NCI-H1092 treated with DMSO at 0.1 percent for 48 hours (cell line): ENCODE measurements at places on chromosomes 2 and 18.

GRCh38 chr2:204664708-204665121, 119.4 kb downstream of the PARD3B start:
- DNase-seq, result no peak

DNA sequence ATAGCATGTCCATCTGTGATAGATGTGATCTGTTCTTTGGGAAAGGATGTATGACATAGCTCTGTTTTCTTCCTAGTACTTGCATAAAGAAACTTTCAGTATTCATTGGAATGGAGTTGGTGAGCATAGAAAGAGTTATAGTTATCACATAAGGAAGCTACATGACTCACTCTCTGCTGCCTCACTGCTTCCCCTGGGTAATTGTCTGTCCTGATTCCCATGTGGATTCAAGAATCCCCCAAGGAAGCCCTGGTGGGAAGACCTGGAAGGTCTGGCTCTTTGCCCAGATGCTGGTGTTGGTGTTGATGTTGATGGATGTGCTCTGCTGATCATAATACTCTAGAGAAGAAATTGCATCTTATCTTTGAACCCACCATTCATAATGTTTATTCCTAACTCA, 60.6 kb downstream of the PTPN4 start:
- DNase-seq, result no peak

DNA sequence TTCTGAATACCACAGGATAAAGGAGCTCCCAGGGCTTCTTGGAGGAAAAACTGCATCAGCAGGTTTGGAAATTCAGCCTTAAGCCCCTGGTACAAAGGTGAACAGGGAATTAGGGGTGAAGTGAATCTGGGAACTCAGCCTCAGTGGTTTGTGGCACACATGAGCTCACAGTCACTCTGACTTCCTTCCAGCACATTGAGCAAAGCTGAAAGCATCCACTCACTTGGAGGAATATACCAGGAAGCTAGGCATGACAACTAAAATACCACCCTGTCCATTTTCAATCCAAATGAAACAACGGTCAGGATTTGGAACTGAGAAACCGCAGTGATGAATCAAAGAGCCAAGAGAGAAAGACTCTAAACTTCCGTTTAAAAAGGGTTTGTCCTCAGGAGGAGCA, 216.1 kb downstream of the ICOS start:
- no peak for DNase-seq

DNA sequence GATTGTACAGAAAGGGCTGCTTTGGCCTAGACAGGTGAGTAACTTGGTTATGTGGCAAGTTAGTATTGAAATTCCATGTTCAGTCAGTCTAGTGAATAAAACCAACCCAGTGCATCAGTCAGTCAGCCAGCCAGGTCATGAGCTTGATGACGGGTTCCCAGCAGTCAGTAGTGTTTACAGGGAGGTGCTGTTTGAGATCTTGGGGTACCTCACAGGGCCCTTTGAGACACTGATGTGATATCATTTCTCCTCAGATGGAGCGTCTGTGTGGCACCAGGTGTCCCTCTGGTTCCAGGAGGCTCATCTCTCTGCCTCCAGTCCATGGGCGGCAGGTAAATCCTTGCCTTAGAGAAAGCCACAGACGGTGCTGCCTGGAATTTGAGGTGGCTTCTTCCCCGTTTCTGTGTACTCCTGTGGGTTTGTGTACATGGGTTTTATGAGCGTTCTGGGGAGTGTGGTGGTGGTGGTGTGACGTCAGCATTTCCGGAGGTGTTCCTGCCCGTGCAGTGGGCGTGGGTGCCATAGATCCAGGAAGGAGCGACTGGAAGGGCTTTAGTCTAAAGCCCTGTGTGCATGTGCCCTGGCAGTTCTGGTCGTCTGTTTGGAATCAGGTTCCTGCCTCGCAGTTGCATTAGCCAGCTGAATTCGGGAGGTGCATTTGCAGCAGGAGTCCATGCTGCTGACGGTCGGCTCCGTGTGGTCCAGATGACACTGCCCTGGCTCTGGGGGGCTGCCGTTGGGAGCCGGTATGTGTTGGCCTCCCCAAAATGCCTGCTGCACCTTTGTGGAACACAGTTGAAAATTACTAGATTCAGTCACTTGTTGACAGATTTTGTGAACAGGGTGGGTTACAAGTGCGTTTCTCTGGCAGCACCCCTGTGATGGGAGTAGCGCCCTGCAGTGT, 2.1 kb downstream of the CTDP1 start:
- no peak for DNase-seq

DNA sequence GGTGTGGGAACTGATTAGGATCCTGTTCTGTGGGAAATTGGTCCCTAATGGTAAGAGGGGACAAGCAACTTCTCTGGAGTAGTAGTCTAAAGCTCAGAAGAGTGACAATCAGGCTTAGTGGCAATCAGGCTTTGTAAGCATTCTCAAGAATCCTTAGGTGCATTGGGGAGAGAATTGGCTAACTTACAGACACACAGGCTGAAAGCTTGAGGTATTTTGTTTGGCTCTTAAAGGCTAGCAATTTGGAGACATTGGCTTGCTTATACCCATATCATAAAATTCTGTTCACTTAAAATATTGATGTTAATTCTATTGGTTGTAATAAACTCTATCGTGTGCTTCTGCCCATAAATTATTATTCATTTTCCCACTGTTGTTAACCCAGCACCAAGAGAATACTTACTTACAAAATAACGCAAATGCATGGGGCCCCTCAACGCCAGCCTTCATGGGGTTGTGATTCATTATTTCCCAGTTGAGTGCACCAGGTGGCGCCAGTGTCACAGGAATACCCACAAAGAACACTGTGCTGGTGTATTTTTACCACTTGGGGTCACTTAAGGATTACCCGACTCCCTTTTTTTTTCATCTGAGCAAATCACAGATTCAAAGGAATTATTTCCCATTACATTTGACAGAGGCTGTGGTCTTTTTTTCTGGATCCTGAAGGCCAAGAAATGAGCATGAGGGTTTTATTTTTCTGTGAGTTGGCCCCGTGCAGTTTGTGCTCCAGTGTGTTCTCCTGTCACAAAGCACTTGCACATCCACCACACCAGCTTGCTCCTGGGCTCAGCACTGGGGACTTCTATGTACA, 45.5 kb downstream of the DDX1 start:
- peak; percentile 18 for DNase-seq

- DNase-seq, result no peak
Measured at GRCh38 chr2:68911246-68911645, 40.0 kb upstream of the BMP10 start.

GRCh38 chr2:81436256-81436655, 1131.7 kb upstream of the LRRTM1 start:
- no peak for DNase-seq

DNA sequence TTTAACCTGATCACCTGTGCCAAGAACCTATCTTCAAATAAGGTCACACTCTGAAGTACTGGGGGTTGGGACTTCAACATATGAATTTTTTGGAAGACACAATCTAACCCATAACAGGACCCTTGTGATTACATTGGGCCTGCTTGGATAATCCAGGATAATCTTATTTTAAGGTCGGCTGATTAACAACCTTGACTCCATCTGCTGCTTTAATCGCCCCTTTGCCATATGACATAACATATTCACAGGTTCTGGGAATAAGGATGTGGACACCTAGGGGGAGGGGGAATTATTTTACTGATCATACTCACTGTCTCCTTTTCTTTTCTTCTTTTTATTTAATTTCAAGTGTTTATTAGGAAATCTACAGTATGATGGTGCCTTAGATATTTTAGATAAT, 34.8 kb downstream of the CDH20 start:
- DNase-seq, result no peak
